ENCODE measurements at places on chromosomes 11 and 22.

- DNase-seq: no peak
Observed at GRCh38 chr11:94178331-94178730, 49.7 kb downstream of the PANX1 start.

- no peak for DNase-seq
Observed at GRCh38 chr22:41576877-41577276, 12.8 kb downstream of the PMM1 start.

DNA sequence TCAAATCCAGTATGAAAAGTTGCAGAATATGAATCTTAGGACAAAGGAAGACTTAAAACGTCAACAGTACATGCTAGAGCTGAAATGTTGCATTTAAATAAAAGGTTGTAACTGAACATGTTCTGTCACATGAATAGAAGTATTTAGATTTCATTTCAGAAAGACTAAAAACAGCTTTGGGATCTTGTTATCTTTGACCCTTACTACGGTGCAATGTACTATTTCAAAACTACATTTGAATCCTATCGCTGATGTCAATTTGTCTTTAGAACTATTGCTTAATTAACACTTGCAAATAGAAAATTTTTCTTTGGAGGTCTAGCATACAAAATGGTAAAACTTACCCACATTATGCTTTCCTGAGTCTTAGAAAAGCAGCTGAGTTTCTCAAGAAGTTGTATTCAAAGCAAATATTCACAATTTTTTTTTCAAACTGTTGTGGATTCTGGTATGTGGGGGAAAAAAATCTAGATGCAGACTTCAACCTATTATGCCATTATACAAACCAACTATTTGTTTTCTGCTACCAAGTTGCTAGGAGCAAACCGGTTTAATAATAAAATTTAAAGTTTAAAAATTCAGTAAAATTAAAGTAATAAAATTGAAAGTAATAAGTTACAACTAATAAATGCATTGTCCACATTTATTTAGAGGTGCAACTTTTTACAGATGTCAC lies 25.4 kb downstream of the CSTF3 start:
- DNase-seq: no peak

DNA sequence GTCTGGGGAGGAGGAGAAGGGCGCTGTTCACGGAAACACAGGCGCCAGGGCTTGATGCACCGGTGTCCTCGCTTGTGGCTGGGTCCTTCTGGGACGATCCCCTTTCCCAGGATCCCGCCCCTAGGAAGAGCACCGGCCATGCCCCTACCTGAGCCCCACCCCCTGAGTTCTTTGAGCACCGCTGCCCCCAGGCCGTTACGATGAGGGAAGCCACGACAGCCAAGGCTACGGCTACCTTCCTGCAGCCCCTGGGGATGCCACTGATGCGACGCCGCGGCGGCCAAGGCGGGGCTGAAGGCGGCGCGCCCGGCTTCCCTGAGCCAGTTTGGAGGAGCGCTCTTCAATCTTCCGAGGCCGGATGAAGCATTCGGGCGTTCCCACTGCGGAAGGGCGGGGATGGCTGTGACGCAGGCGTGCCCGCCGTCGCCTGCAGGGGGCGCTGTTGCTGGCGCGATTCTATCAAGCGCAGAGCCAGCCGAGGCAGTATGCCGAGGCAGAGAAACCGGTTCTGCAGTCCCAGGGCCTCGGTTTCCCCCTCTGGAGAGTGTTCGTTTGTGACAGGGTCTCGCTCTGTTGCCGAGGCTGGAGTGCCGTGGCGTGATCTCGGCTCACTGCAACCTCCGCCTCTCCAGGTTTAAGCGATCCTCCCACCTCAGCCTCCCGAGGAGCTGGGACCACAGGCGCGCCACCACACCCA lies 9.7 kb upstream of the NEFH start:
- DNase-seq: peak; percentile 36

DNA sequence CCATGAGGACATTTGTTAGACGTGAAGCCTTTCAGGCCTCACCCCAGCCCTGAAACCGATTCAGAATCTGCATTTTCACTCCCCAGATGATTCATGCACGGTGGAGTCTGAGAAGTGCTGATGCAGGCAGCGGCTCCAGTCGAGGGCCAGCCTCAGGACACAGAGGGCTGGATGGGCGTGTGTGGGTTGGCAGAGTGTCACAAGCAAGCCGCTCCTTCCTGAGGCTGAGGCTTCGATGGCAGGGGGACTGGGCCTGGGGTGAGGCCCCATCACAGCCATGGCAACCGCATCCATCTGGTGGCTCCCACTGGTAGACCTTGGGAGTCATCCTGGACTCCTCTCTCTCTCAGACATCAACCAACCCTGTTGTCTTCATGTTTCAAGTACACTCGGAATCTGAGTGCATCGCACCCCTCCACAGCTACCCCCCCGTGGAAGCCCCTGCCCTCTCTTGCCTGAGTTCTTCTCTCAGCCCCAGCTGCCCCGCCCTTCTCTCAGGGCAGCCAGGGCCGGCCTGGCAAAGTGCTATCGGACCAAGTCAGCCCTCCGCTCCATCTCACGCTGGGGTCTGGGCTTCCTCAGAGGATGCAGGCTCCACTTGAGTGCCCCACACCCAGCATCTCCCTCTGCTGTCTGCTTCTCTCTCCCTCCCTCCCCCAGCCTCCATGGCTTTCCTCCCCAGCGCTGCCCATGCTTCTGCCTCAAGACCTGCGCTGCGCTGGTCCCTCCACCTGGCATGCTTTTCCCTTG lies 10.6 kb downstream of the KCNC1 start:
- no peak for DNase-seq

GRCh38 chr11:14308897-14309387 lies 50.0 kb downstream of the RRAS2 start:
- DNase-seq: no peak

GRCh38 chr22:43302531-43303041 lies 40.6 kb downstream of the SCUBE1 start:
- no peak for DNase-seq

DNA sequence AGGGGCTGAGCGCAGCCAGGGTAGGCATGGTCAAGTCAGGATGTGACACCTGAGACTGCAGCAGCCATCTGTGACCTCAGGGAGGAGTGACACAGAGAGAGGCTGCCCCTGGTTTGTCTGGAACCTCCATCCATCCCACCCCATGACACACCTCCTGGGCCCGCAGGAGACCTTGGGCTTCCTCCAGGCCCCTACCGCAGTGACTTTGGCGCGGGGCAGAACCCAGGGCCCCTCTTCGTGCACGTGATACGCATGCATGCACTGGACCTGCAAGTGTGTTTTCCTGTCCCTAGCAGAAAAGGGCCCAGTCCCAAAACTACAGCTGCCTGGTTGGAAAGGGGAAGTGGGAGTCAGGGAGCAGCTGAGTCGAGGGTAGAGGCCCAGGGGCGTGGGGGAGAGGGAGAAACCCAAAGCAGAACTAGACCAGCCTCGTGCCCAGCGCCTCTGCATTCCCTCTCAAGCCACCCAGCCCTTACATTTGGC lies 7.9 kb upstream of the CYTH4 start:
- no peak for DNase-seq

DNA sequence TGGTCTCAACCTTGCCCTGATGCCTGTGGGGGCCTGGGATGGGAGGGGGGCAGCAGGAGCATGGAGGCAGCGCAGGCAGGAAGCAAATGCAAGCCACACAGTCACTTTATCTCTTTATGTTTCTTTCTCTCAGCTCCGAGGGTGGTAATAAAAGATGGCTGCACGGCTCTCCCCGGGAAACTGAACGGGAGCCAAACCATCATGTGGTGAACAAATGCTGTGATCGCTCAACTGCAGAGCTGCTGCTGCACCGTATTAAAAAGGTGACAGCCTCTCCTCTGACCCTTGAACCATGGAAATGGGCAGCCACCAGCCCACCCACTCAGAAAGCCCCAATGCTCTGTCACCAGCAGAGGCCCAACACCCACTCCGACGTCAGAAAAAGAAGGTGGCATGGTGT lies 110.0 kb downstream of the TIMP3 start:
- no peak for DNase-seq

DNA sequence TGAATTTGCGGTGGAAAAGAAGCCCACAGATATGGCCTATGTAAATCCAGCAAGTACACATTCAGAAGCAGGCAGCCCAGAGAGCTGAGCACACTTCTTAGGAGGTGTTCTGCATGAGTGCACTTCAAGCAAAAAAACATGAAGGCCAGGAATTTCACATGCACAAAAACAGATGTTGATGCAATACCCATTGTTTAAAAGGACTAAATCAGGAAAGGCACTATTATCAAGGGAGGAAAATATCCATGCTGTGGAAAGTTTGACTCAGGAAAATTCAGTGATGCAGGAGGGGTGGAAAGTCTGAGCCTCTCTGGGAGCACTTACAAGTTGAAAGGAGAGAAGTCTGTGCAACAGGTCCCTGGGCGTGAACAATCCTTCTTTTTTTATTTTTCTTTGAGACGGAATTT lies 15.8 kb upstream of the CARS1 start:
- no peak for DNase-seq

DNA sequence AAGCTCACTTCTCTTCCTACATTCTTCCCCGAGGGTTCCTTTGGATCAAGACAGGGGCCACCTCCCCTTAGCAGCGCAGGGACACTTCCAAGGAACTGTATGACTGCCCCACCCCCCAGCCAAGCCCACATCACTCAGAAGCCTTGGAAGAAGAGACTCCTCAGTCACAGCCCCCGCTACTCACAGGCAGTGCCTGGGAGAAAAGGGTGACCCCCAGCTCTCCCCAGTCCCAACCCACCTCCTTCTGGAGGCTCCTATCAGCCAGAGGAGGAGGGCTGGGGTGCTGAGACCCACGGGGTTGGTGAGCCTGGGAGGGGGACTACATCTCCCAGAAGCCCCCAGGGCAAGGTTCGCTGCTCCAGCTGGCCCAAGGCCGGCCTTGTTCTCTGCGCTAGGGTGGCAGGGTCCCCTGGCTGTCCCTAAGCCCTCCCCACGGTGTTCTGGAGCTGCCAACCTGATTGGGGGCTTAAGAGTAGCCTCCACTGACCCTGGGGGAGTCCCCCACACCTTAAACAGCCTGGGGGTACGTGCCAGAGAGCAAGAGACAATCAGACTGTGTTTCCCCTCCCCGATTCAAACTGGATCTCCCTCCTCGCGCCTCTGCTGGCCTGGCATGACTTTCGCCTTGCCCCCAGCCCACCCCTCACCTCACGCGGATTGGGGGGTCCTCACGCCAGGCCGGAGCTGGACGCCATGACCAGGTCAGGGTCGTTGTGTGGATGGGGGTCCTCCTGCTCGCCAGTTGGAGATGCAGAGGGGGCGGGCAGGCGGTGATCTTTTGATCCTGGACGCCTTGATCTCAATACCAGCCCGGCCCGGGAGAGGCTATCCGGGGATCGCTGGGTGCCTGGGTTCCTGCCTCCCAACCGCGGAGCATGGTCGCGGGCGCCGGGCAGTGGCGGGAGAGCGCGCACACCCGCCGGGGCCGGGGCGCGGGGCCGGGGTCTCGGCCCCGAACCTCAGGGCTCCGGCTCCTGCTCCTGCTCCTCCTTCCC lies 838 bp downstream of the BCL9L start:
- no peak for DNase-seq

GRCh38 chr11:7020183-7020917 lies at the start of the genes NLRP14 and ZNF214:
Gene NLRP14, plus strand, starts transcription at chr11:7020479. Its CDS starts 18,108 bp downstream, at chr11:7038587.
Gene ZNF214, minus strand, starts transcription at chr11:7020346. Its CDS starts 17,511 bp downstream, at chr11:7002835.
- DNase-seq: no peak

- DNase-seq: no peak
Observed at GRCh38 chr11:119470317-119471291, 47.6 kb upstream of the THY1 start.

DNA sequence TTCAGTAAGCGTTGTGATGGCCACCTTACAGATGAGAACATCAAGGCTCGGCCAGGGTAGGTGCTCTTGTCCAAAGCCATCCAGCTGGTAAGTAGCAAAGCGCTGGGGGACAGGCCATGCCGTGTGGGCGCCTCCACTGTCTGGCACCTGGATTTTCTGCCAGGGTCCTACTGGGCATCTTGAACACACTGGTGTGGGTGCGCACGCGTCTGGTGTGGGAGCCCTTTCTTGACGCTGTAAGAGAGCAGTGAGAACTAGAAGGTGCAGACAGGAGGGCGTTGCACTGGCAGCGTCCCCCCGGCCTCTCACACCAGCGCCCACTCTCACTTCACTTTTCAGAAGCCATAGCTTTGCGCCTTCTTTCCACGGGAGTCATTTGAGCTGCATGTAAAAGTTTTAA lies 296.6 kb downstream of the TBC1D22A start:
- DNase-seq: no peak

GRCh38 chr11:13008625-13009475 lies at the start of gene RASSF10:
Gene RASSF10, plus strand, starts transcription at chr11:13009316. Its CDS starts 261 bp downstream, at chr11:13009577.
- DNase-seq: no peak

- no peak for DNase-seq
Observed at GRCh38 chr11:81888391-81888790, 845.3 kb downstream of the FAM181B start.

- no peak for DNase-seq
Observed at GRCh38 chr11:75200051-75200450, 40.5 kb upstream of the TPBGL start.

Measured in stimulated activated CD8-positive, alpha-beta memory T cell treated with anti-CD3 and anti-CD28 coated beads, Interleukin-2, amount 100 ng/mL, for 1 hour (primary cell).